ENCODE measurements at places on chromosomes 1 and 21.

- DNase-seq, result peak; percentile 11
These were observed 68.3 kb upstream of the TARDBP start for GRCh38 chr1:10943991-10944730.

- no peak for DNase-seq
These were observed 65.3 kb downstream of the TENT5C start for GRCh38 chr1:117670976-117671780.

DNA sequence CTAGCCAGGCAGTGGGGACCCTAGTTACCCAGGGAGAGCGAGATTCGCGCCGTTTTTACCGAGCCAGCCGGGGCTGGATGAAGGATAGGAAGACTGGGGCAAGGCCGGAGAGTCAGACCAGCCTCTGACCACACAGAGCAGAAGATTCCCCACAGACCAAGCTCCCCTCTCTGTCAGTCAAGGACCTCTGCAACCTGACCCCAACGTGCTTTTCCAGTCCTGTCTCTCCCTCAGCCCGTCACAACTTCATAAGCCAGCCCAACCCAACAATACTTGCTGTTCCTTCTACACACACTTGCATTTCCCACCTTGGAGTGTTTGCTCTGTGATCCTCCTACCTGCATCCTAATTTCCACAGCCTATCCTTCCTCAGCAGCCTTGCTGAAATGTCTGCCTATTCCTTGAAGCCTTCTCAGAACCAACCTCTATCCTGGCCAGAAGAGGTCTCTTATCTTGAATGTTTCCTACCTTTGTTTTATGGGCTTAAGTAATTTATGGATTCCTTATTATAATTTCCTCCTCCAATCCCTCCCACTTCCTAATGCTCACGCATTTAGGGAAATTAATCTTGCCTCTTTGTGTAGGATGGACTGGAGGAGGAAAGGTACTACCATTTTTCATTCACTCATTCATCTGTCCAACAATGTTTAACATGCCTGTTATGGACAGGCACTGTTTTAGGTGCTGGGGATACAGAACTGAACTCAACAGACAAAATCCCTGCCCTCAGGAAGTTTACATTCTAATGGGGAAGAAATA, at the start of gene GSTM3:
Gene GSTM3 (minus strand): TSS at position 424 of the 759 bp plus-strand sequence. CDS start 751 bp downstream, outside the sequence.
- DNase-seq, result no peak

DNA sequence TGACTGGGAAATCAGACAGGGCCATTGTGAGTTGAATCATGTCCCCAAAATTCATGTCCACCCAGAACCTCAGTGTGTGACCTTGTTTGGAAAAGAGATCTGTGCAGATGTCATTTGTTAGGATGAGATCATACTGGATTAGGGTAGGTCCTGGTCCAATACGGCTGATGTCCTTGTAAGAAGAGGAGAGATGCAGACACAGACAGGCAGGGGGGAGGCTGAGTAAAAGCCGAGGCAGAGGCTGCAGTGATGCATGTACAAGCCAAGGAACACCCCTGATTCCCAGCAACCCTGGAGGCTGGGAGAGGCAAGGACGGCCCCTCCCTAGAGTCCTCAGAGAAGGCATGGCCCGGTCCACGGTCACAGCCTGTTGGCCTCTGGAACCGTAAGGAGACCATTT, 15.9 kb upstream of the NPPB start:
- no peak for DNase-seq

DNA sequence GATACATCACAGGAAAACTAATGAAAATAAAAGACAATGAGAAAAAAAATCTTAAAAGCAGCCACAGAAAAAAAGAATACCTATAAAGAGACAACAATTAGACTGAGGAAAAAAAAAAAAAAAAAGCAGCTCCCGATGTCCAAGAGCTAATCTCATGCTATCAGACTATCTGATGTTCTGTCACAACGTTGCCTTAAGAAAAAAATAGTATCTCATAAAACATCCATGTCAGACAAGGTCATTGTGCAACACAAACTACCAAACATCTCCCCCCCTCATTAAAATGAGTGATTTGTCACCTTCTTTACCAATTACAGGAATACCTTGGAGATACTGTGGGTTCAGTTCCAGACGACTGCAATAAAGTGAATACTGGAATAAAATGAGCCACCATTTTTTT, 68.9 kb downstream of the ZNF644 start:
- no peak for DNase-seq

DNA sequence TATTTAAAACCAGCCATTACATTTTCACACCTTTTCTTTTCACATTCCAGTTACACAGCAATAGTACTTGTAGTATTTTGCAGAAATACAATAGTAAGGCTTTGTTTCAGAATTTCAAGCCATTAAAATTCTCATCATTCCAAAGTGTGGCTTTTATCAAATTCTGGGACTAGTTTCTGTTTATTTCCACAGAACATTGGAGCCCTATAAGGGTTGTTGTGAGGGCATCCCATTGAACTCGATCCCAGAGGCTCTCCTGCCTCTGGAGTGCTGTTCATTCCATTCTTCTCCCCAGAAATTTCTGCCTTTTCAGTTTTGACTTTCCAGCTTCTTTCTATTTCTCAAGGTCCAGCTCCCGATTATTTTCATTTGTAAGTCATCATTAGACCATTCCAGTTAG, 645.5 kb downstream of the ADGRL2 start:
- peak; percentile 8 for DNase-seq

- DNase-seq, result no peak
These were observed 30.1 kb downstream of the SPSB1 start for GRCh38 chr1:9322661-9323244.

DNA sequence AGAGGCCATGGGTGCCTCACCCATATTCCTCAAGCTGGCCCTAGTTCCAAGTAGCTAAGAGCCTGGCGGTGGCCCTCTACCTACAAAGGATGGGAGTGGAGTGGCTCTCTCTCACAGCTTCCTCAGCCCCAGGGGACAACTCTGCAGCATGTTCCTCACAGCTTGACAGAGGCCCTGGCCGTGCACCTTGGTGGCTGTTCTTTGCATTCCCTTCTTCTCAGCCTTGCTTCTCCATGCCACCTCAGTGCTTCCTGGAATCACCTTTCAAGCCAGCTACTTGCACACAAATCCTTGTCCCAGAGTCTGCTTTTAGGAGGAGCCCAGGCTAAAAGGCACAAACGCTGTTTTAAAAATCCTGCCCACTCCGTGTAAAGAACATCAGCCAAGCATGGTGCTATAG, 69.0 kb upstream of the DIRAS3 start:
- DNase-seq, result no peak

DNA sequence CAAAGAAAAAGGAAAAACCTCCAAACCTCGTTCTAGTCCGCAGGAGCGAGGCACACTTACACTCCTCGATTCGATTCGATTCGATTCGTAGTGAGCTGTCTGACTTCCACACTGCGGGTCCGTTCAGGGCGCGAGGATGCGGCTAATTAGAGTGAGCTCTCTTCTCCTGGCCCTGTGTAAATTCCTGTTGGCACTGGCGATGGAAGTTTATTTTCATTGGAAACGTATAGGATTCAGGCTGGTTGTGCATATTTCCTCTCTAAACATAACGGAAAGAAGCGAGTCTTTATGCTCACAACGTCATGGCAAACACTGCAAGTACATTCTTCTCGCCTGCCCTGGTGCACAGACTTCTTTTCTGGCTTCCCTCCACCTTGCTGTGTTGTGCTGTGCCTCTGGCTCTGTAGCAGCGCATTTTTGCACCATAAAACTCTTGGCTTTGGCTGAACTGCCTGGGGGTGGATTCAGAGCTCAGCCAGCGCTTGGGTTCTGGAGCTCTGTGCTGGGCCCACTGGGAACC, 2.7 kb downstream of the HUNK start:
- peak; percentile 63 for DNase-seq

DNA sequence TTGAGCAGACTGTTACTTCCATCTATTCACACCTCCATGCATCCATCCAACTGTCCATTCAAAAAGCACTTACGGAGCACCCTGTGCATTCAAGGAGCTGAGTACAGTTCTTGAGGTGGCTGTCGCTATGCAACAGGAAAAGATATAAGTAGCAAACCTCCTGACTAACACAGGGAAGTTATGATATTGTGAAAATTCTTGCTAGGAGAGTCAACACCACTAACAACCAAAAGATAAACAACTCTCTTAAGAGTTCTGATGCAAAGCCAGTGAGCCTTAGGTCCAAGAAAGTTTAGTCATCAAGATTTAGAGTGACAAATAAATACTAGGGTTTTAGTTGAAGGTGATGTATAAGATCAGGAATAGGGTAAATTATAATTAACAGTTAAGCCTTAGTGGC, 44.5 kb upstream of the TRIM45 start:
- DNase-seq, result peak; percentile 58

DNA sequence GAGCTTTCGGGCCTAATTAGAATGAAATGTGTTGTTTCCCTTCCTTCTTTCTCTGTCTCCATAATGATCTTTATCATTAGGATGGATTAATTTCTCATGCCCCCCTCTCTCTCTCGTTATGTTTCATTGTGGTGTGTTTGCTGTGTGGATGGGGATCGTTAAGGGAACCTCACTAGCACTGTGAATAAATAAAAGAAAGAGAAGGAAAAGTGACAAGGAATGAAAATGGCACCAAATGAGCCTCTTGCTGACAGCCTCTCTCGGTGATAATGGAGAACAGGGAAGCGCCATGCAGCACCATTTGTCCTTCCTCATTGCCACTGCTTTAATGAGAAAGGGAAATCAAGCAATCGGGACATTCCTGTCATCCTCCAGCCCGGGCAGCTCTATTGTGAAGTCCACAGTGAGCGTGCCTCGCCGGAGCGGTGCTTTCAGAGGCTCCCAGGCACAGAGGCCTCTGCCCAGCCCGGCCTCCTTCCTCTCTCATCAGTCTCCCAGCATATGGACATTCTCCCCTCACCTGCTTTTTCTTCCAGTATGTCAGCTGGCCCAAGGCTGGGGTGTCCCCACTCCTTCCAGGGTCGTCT, 265.7 kb upstream of the TMEM51 start:
- DNase-seq, result no peak

GRCh38 chr1:52249831-52250230, 107.9 kb downstream of the ZFYVE9 start:
- no peak for DNase-seq

DNA sequence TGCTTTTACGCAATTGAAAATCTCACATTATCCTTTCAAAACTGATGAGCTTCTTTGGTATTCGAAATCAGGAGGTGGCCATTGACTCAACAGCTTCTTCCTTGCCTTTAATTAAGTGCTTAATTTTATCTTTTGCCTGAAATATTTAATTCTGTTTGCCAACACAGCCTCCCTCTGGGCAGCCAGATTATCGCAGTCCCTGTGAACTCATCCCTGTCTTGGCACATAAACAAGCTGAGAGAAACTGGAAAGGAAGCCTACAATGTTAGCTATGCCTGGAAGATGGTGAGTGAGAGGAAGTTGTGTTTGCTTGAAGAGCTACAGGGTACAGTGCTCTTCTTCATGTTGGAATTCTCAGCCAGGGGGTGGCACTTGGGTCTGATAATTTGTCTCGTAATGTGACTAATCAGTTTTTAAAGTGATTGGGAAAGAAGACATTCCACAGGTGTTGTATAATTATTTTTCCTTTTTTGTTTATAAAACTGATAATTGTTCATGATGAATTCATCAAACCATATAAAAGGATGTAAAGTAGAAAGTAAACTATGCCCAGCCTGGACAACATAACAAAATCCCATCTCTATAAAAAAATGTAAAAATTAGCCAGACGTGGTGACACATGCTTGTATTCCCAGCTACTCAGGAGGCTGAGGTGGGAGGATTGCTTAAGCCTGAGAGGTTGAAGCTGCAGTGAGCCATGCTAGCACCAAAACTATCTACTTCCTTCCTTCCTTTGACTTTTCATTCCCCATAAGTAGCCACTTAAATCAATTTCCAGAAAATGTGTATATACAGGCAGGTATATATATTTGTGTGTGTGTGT, 90.1 kb upstream of the RAVER2 start:
- no peak for DNase-seq

Data from fibroblast of skin of back (primary cell).